Liver (tissue), 10 donors: ENCODE measurements at places on chromosomes 4 and X. TPM values are rescaled to one million over a fixed set of nuclear protein-coding genes. Genes with fewer than 3 reads are reported as not detected.
A peak's percentile ranks its signal among the peaks of the same experiment; 100 is the strongest.

DNA sequence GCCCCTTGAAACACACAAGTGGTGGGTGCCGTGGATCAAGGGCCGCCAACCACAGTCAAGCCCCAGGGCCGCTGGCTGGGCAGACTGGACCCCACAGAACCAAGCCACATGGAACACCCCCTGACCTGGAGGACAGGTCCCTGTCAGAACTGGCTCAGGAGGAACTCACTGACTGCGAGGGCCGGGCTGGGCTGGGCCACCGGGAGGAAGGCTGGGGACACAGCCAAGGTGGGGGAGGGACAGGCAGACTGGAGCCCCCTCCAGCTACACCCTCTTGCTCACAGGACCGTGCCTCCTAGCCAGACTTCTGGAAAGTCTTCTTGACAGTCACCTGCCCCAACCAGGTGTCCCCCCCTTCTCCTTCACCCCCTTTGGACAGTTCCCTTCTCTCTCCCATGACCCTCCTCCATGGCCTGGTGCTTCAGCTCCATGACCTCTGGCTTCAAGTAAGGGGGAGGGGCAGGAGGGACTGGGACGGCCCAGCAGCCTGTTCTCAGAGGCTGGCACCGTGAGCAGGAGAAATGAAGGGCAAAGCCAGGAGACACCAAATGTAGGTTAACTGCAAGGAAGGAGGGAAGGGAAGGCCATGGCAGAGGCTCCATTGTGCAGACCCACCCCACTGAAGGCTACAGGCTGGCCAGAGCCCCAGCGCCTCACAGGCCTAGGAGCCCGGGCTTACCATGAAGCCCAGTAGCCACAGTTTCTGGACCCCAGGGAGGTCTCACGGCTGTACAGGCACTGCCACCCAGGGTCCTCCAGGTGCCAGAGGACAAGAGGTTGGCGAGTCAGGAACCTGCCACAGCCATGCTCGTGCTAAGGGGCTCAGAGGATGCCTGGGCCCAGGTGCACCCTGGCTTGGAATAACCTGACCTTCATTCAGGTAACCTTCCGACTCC, 22.6 kb upstream of the DUSP9 start:
- no peaks in the 10 kb centered on the region for H3K27me3 ChIP-seq
- peak overlapping the region; percentile 90 for H3K27ac ChIP-seq
- peak overlapping the region; percentile 76 for H3K4me3 ChIP-seq
- peaks cover 12% of the 10 kb centered on the region for H3K4me1 ChIP-seq
- H3K36me3 ChIP-seq: no peaks in the 10 kb centered on the region
- DNase-seq: no peak

DNA sequence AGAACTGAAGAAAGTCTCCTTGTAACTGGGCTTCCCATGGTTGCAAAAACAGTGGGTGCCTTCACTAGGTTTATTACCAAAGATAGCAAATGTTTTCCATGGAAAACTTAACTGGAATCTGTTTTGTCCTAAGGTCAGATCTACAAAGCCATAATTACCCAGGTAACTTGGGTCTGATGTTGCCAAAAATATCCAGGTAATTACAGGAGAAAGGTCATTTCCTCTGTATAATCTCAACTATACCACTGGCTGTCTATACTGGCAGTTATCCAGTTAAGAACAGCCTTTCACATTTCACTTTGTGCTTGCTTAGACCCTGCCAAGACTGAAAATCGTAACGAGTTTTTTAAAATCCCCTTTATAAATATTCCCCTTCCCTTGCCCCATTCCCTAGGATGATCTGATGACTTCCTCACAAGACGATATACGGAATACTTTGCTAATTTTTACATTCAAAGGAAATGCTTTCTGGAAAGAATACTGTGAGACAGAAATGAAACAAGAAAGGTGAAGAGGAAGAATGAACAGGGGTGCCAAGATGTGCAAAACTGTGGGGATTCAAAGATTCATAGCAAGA, 105.5 kb downstream of the MAML3 start:
- H3K4me1 ChIP-seq: peaks cover 22% of the 10 kb centered on the region
- no peaks in the 10 kb centered on the region for H3K36me3 ChIP-seq
- DNase-seq: no peak
- no peak overlapping the region for H3K27ac ChIP-seq

The SPATA4 gene
- 0.14 TPM for total RNA-seq

The STK26 gene
- 16.9 TPM for total RNA-seq

- no peaks in the 10 kb centered on the region for H3K27me3 ChIP-seq
- no peak overlapping the region for H3K27ac ChIP-seq
- peaks cover 79% of the 10 kb centered on the region for H3K36me3 ChIP-seq
- no peak for DNase-seq
- H3K4me1 ChIP-seq: peaks cover 20% of the 10 kb centered on the region
- H3K4me3 ChIP-seq: no peak overlapping the region
These were observed 7.7 kb downstream of the LAP3 start for GRCh38 chr4:17584521-17585213.

GRCh38 chrX:110163488-110163887, 154.4 kb downstream of the AMMECR1 start:
- no peak for DNase-seq
- no peak overlapping the region for H3K27ac ChIP-seq
